Brain (organoid and tissue), 16 donors: ENCODE measurements at places on chromosomes 12 and 14.

DNA sequence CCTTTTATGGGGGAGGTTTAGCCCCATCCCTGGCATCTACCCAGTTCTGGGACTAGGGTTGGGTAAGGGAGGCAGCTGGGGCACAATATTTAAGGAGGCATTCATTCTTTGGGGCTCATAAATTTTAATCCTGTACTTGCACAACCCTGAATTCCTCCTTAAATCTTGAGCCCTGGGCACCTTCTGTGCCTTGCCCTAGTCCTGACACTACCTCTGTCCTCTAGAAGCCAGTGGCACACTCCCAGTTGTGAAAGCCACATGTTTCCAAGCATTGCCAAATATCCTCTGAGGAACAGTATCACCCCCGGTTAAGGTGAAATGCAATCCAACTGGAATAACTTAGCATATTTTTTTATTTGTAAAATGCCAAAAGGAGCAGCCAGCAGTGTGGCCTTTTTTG is 36.6 kb downstream of the SLC16A7 start:
- no peak for DNase-seq

GRCh38 chr14:64507376-64508156 is 3.0 kb downstream of the ZBTB1 start:
- no peak for DNase-seq

- DNase-seq = peak; percentile 67
Observed at GRCh38 chr12:79360936-79361335, 329.8 kb downstream of the PAWR start.

DNA sequence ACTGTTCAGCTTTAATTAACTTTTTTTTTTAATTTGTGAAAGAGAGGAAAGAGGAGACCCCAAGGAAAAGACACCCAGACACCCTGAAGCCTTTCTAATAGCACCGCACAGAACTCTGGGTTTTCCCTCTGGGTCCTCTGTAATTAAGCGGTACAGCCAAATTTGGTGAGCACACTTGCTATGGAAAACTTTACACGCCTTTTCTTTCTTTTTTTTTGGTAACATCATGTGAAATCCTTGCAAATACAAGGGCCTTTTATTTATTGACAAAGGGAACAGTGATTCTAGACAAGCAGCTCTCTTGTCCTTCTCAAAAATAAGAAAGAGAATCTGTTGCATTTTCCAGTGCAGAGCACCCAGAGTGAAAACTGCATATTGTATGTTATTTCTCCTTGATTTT is 44.4 kb upstream of the CPM start:
- peak; percentile 78 for DNase-seq
